ENCODE measurements at places on chromosomes 11 and 22.

- no peak for DNase-seq
These were observed 9.3 kb downstream of the APOL5 start for GRCh38 chr22:35726933-35727332.

- no peak for DNase-seq
These were observed 8.1 kb downstream of the POU2AF2 start for GRCh38 chr11:111253630-111254029.

GRCh38 chr11:84673753-84674152, 953.4 kb downstream of the DLG2 start:
- DNase-seq: no peak

DNA sequence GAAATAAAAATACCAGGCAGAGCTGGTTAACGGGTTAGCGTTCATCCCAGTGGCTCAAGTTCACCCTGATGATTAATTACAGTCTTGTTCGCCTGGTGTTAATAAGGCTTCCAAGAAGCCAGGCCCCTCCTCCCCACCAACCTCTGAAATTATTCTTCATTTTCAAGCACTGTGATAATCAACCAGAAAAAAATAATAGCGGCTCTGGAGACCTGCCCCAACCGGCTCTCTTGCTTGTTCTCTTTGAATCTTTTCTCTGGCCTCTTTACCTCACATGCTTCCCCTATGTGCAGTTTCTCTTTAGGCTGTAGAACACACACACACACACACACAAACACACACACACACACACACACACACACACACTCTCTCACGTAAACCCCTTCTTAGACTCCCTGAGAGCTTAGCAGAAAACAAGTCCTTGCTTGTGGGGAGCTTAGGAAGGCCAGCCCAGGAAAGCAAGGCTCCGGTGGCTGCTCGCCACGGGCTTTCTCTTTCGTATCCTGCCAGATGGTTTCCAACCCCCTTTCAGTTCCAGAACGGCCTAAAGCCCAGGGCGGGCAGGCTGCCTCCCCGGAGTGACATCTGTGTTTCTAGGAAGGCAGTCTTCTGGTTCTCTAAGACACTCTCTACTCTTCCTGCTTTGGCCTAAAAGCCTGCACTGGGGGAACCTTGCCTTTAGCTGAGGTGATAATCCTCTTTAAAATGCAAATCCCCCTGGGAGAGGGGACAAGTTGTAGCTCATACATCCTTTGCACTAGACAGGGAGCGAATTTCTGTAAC, 106.4 kb upstream of the SESN3 start:
- DNase-seq: no peak

DNA sequence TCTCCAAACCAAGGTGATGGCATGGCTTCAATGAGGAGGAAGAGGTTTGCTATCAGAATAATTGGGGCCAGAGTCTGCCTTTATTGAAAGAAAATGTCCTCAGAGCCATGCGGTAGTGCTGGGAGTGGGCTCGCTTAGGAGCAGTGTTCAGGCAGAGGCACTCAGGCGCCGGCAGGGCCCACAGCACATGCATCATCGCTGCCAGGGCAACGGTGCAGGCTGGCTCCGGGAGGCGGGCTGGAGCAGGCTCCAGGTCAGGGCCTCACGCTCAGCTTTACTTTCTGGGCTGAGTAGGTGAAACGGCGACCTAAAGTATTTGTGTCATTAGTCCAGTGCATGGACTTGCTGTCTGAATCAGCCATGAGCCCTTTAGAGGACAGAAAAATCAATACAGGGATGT, 169.9 kb upstream of the CCDC90B start:
- DNase-seq: no peak

DNA sequence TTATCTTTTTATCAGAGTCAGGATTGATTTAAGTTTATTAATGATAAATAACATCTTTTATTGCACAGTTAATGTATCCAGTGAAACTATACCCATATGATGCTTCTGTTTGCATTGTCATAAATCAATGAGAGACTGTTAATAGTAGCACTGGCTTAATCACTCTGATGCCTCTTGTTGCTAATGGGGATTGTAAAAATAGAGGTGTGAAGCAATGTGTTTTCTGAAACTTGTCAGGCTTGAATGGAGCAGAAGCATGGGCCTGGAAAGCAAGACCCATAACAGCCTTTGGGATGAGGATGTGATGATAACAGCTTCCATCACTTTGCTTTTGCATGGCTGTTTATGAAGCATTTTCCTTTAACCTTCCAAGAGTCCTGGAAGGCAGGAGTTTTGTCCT, 319.7 kb downstream of the DDX10 start:
- DNase-seq: no peak

- no peak for DNase-seq
These were observed 5.7 kb upstream of the MMP20 start for GRCh38 chr11:102630598-102631448.

DNA sequence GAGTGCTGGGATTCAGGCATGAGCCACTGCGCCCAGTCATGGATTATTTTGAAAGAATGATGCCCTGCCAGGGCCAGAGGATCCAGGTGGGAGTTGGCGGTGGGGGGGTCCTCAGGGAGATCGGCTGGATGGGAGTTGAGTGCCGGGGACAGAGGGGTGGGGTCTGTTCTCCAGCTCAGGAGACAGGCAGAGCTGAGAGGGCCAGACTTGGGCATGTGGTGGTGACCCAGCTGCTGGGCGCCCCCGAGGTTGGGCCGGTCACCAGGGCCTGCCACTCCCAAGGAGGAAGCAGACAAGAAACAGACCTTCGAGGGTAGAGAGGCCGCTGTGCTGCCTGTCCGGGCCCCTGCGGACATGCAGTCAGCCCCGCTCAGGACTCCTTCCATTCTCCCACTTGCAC, 11.8 kb upstream of the PRODH start:
- DNase-seq: no peak

DNA sequence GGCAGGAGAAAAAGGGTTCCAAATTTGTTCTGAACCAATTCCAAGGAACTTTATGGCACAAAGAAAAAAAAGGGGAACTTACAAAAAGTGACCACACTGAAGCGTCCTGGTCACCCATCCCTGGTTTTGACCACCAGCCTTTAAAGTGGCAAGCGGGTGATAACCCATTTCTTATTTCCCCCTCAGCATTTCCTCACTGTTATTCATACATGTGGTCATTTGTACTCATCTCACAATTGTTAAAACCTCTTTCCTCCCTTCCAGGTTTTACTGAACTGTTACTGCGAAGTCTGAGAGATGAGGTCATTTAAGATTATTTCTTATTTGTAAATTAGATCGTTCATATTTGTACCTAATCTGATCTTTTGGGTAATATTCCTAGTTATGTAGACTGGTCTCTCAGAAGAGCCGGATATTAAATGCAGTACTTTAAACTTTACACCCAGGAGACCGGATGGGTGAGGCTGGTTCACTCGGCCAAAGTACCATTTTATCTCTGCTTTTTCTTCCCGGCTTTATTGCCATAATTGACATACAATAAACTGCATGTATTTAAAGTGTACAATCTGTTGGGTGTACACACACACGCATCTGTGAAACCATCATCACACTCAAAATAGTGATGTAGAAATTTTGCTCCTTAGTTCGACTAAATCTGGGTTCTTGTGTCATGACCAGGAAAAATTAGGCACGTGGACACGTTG, 47.0 kb downstream of the CDPF1 start:
- no peak for DNase-seq

GRCh38 chr11:17779861-17780594, 45.4 kb downstream of the KCNC1 start:
- DNase-seq: no peak

GRCh38 chr11:844693-845644, 2.3 kb downstream of the TSPAN4 start:
- peak; percentile 72 for DNase-seq

DNA sequence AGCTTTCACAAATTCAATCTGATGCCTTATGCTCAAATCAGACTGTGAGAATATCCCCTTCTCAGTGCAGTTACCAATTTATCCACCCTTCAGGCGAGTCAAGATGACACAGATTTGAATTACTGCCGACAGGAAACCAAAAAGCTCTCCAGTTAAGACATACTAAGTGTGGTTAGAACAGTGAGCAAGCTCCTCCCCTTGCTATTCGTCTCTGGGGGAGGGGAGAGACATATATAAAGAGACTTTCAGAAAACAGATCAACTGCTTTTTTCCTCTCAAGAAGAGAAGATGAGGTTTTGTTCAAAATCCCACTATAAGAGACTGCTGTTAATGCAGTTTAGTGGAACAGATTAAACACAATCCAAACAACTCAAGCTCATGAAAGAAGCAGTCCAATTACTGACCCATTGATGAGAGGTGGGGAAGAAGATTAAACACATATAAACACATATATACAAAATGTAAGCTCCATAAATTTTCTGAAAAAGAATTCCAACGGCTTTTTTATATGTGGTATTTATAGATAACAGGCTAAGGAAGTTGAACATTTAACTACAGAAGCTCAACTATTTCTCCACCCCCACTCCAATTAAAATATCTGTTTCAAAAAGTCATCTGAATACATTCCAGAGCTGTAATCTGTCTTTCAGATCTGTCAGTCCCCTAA, 102.7 kb downstream of the MRTFA start:
- no peak for DNase-seq

DNA sequence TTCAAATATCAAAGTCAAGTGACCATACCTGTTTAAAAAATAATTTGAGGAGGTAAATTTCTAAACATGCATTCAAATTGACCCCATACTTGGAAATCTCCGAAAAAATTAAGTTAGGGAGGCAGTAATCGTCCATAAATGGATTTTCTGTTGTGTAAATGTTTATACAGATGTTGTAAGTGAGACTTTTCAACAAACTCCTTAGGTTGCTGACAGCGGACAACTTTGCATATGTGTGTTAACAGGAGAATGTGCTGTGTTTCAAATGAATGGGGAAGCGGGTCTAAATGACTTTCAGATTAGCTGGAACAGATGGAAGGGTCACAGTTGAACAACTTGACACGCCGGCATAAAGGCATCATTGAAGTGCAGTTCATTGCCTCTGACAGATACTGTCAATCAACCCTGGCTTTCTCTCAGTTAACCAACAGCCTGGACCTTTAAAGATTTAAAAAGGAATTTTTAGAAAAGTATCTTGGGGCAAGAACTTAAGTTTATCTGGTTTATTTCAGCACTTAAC, 98.2 kb upstream of the DBX1 start:
- no peak for DNase-seq

DNA sequence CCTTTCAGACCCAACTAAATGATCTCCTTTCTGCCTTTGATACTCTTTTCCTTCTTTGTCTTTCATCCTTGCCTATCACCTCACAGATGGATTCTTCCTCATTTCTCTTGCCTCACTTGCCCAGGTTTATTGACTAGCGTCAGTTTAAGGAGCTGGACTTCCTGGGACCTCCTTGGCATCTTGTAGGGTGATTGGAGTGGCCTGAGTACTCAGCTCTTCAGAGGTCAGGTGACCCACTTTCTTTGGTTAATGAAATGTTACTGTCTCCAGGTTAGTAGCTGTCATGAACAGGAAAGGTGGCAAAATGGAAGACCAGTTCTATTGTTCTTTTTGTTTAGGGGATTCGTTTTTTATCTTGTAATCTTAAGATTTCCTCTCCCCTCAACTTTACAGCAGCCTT, 4.6 kb upstream of the BACE1-AS start:
- no peak for DNase-seq

DNA sequence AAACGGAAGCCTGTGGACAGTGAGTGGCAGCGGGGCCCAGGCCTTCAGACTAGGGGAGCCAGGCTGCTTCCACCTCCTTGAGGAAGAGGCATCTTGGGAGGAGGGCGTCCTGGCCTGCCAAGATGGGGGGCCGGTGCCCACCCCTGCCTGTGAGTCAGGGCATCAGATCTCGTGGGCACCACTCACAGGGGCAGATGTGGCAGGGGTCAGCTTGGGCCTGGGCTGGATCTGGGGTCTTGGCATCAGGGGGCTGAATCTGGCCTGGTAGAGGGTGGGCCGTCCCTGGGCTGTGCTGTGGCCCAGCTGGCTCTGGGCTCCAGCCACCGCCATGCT, 24.1 kb upstream of the TH start:
- DNase-seq: no peak

DNA sequence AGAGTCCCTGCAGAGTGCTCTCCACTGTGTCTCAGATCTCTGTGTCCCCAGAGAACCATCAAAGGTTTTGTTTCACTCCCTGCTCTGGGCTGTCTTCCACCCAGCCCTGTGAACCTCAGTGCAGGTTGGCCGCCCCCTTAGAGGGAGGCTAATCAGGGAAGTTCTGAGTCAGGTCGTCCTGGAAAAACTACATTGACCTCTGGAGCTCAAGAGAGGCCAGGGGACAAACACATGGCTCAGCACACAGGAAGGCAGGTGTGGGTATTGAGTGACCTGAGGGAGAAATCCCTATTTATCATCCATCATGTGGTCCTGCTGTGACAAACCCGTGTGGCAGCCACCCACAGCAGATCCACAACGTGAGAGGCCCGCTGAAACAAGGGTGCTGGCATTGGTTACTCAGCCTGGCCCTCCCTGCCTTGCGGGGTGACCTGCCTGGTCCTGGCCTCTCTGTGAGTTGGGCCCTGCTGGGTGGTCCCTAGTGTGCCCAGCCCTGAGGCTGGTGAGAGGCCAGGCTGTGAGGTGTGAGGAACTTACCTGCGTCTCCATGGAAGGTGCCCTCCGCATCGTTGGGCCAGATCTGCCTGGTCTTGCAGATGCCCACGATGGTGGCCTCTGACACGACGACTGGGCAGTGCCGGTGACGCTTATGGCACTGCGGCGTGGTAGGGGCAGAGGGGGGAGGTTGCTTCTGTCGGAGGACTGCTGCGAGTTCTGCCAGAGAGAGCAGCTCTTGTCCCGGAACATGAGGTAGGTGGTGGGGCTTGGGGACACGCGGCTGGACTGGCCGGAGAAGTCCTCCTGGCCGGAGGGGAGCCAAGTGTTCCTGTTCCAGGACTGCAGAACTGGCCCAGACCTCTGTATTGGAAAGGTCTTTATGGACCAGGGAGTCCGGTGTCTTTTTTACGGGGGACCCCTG, 669 bp upstream of the BCR start:
- DNase-seq: no peak

DNA sequence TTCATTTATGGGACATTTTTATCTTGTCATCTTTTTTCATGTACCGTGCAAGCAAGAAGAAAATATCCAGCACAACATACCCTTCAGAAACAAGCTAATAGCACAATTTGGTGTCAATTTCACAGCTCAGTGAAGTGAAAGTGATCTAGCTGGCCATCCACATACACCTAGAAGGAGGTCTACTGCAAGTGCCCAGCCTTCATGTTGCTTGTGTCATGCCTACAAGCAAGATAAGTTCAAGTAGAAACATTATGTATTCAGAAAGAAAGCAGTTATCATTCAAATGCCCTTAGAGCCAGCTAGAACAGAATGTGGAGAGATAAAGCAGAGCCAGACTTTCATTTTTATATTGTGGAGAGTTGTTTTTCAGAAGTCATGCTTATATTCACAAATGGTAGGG, 325.7 kb upstream of the PITPNB start:
- no peak for DNase-seq
